SW 1271 (cell line): ENCODE measurements at places on chromosomes 1 and 21.

DNA sequence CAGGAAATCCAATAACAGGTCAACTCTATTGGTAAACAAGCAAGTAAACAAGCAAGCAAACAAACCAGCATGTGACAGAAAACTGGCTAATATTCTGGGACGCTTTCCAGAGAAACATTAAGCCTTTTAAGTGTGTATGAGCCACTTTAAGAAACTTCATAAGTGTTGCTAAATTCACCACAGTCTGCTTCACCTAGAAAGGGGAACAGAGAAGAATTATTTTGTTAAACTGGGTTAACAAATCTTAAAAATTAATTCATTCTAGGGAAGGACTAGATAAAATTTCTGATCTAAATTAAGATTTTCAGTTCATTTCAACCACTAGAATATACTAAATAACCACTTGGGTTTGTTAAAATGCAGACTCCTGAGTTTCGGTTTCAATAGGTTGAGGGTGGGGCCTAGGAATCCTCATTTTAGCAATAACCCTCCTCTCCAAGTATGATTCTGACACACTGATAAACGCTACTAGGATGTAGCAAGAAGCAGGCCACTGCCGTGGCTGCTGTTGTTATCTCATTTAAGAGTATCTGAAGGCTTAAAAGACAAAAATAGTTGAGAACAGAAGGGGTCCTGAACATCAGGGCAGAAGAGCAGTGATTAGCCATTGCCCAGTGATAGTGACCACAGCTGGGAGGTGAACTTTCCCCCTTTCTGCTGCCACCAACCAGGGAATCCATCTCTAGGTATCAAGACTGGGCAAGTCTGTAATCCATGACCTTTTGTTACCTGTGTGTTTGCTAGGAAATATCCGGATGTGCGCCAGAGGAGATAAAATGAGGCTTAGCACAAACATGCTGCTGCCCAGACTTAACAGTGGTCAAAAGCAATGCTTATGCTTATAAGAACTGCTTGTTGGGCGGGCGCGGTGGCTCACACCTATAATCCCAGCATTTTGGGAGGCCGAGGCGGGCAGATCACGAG is 11.2 kb downstream of the CREG1 start:
- DNase-seq = no peak

- no peak for DNase-seq
Measured at GRCh38 chr1:204419064-204419403, 7.4 kb upstream of the PPP1R15B start.

DNA sequence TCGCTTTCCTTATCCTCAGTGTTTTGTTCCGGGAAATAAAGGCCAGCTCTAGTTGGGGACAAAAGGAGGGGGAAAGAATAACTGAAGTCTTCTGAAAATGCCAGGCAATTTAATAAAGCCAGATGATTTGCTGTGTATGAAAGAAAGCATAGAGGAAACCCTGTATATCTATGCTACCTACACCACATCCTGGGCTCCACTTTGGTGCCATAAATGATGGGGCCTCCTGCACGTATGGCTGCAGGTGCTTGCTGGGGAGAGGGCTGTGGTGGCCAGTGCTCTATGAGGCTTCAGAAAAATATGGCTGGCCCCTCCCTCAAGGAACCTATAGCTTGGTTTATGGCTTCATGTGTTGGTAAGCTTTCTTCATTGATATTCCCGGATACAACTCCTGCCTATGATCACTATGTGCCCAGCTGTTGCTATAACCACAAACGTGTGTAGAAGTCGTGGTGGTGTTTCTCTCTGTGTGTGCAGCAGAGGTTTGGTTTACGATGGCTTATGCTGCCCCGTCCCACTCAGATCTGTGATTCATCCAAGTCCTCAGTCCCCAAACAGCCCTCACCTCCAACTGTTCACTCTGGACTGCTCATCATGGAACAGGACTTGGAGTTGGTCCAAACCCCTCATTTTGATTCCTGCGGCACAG is 59.5 kb downstream of the BACE2 start:
- no peak for DNase-seq

- DNase-seq = no peak
Measured at GRCh38 chr1:89627596-89627962, 5.3 kb upstream of the LRRC8C start.

- no peak for DNase-seq
Measured at GRCh38 chr1:43464681-43465504, 11.2 kb upstream of the HYI start.

DNA sequence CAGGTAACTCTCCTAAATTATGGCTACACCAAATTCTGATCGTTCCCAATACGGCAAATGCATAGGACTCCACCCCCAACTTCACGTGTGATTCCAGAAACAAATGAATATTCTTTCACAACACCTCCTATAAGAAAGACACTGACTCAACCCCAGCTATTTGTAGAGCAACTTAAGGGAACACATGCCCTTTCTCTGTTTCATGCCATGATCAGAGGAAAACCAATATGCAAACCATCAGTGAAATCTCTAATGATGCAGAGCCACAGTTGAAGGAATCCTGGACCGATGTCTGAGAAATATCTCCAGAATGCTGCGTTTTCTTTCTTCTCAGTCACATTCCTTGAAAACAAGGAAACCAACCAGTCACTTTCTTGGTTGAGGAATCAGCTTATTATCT is 164.2 kb upstream of the PTBP2 start:
- no peak for DNase-seq

DNA sequence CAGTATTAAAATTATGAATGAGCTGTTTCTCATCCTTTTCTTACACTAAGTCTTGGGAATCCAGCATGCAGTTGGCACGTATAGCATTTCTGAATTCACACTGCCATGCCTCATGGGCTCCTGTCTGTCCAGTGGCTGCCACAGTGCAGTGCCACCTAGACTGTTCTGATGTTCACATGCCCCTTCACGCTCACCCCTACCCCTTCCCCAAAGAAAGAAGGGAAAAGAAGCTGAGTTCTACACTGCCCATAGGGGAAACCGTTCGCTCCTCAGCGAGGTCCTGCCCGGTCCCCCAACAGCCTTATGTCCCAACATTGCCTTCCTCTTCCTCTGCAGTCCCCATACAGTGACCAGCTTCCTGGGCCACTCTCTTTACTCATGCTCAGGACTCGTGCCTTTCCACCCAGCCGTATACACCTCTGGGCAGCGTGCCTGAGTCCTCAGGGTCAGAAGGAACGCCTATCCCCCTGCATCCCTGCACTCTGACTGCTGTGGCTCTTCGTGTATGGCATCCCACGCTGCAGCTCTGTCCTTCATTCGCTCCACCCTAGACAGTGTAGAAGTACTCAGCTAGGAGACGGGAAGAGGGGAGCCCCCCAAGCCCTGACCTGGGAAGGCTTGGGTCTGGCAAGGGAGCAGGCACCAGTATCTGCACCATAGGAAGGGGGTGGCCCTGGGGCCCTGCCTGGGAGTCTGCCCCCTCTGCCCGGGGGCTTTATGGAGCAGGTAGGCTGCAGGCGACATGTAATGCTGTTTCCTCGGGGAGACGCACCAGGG is 24.1 kb upstream of the ARF1 start:
- DNase-seq = no peak

- DNase-seq = no peak
Measured at GRCh38 chr1:9164532-9164900, 35.6 kb upstream of the GPR157 start.

GRCh38 chr1:93013145-93014065 is 52.1 kb upstream of the DIPK1A start:
- no peak for DNase-seq

GRCh38 chr1:67646145-67647035 is 38.6 kb upstream of the GADD45A start:
- DNase-seq = no peak
